ENCODE measurements at places on chromosomes 4 and X.

DNA sequence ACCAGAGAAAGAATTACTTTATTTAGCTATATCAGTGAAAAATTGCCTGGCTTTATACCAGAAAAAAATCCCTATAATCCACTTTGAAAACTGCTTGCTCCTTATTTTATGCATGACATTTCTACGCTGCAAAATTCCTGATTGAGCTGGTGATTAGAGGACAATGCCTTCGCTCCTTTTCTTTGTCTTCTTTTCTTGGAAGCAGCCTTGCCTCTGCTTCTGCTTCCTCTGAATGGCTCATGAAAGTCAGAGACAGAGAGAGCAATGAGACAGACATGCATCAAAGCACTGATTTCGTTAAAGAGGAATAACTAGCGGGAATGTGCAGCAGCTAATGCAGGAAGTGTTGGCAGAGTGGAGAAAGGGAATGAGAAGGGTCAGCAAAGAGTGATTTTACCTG, 294.3 kb upstream of the IGFBP7 start:
- DNase-seq: no peak

GRCh38 chr4:38119668-38120385, 159.6 kb downstream of the PTTG2 start:
- peak; percentile 70 for DNase-seq

GRCh38 chr4:70522626-70523025, 4.3 kb downstream of the AMTN start:
- no peak for DNase-seq

DNA sequence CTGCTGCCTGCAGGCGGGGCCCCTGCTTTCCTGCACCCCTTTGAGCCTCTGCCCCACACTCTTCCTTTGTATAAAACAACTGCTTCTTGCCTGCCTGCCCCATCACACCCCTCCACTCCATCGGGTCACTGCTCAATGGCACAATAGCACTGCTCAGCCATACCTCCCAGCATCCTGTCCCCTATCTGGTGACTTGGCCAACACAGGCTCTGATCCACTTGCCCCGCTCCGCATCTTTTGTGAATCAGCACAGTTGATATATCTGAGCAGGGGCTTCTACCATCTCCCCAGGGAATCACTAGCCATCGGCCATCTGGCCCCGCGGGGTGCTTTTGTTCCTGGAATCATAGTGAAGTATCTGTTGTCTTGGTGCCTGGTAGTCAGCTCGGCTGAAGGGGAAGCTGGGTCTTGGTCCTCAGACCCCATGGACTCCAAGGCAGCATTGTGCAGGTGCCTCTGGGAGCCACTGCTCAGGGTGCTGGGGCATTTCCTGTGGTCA, 45.3 kb downstream of the MAP7D3 start:
- DNase-seq: no peak

- no peak for DNase-seq
These were observed 473 bp upstream of the TKTL2 start for GRCh38 chr4:163474027-163474426.

DNA sequence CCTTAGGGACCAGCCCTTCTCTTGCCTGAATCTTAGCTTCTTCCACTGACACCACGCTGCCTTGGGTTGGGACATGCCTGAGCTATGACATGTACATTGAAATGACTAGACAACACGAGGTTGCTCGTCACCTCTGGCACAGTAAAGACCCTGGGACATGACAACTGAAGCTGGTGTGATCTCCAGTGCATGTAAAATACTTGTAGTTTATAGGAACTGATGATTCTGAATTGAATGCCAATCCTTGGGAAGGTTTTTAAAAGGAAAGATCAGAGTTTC, 100.7 kb upstream of the PGRMC2 start:
- DNase-seq: no peak

- DNase-seq: no peak
These were observed 24.6 kb upstream of the TBL1X start for GRCh38 chrX:9440116-9440844.

DNA sequence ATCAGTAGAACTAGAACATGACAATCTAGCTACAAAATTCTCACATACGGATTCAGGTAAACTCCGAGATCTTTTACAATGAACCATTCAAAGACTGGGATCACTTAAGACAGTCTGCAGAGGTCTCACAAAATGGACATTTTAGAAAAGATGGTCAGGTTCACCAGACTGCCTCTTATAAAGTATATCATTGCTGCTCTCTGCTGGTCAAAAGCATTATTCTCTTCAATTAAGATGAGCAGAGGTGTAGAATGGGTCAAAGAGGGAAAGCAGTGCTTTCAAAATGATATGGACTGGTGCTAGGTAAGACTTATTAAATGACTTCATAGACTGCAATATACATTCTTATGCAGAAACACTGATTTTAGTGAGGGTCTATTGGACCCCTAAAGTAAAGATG, 434.7 kb downstream of the PACRGL start:
- DNase-seq: no peak

GRCh38 chr4:74203467-74203866, 45.5 kb downstream of the MTHFD2L start:
- no peak for DNase-seq

GRCh38 chrX:134371133-134371532, 88.8 kb upstream of the HPRT1 start:
- no peak for DNase-seq

DNA sequence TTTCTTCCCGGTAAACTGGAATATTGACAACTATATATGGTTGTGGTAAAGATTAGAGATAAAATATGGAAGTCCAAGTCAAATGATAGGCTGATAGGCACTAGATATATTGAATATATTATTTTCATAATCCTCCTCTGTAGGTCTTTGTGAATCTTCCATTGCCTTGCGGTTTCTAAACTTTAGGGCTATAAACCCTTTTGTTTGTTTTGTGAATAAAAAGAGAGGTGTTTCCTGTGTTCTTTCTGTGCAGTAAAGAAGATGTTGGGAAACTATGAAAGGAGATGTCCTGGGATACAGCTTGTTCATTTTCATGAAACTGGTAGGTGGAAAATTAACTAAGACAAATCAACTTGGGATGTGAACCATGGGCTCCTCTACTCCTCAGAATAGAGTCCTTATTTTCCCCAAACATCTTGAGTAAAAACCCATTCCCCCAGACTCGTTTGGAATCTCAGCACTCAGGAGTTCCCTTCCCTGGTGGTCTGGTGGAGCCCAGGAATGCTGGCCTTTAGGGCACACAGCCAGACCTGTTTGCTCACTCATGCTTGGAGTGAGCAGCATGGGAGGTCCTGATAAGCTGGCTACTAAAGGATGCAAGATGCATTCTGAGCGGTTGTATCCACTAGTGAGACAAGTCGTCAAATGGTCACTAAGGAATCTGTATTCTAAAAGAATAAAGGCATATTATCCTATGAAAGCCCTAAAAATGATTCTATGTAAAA, 22.2 kb downstream of the PRDM8 start:
- no peak for DNase-seq

- DNase-seq: no peak
These were observed 190.2 kb downstream of the DCLK2 start for GRCh38 chr4:150268444-150268843.

DNA sequence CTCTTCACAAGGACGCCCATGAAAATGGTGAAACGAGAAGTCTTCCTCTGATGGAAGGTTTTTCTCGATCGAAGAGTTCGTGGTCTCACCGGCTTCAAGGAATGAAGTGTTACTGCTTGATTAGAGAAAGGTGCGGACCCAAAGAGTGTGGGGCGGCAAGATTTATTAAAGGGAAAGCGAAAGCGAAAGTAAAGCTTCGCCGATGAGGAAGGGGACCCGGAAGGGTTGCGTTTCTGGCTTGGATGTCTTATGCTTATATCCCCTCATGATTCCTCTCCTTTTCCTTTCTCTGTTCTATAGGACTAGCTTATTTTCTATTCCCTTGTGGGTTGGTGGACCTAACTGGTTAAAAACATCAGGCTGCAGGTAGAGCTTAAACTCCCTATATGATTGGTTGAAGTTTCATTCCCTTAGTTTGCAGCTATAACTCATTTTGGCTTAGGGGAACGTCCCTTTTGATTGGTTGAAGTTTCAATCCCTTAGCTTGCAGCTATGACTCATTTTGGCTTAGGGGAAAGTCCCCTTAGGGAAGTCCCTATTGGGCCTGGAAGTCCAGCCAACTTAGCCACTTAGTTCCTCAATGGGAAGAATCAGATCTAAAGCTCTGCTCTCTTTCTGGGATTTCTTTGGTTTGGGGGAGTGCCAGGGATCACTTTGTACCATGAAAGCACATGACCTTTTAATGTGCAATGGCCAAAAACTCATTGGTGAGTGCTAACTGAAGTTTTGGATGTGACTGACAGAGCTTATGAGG, 1025.0 kb upstream of the PCDH10 start:
- no peak for DNase-seq

GRCh38 chrX:63513825-63514568, 162.9 kb upstream of the SPIN4 start:
- DNase-seq: peak; percentile 57

GRCh38 chrX:141669689-141670088, 28.9 kb downstream of the SPANXD start:
- DNase-seq: no peak

- no peak for DNase-seq
These were observed 57.0 kb upstream of the PPP2R3B start for GRCh38 chrX:443536-444210.

- peak; percentile 62 for DNase-seq
These were observed 28.5 kb downstream of the EGFL6 start for GRCh38 chrX:13597874-13598273.

GRCh38 chrX:41472231-41472815, 25.2 kb downstream of the NYX start:
- DNase-seq: no peak

DNA sequence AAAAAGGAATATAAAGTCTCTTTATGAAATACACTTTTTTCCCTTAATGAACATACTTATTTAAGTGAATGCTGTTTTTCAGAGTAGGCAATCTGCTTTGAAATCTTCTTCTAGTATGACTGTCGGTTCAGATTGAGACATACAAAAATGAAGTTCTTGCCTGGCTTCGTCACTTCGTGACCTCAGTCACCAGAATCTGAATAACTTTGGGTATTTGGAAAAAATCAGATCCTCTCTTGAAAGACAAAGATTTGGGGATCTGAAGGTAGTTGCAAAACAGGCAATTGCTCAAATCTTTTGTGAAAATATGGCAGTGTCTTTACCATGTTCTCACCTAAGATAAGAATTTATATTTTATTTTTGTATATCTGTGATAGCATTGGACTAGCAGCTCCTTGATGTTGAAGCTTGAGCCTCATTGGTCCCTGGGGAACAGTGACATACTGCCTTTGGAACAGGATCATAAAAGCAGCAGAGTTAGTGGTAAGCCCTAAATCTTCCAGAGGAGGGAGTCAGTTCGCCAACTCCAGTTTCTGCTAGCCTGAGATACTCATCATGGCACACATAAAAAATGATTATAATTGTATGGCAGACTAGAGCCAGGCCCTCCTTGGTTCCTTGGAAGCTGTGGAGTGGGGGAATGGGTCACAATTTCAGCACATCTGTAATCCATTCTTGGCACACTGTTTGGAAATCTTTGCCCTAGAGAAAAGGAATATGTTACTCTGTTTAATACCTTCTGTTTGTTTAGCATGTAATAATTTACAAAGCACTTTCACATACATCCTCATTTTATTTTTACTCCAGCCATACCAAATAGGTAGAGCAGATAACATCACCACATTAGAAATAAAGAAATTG, 5.0 kb downstream of the ARFIP1 start:
- DNase-seq: no peak

DNA sequence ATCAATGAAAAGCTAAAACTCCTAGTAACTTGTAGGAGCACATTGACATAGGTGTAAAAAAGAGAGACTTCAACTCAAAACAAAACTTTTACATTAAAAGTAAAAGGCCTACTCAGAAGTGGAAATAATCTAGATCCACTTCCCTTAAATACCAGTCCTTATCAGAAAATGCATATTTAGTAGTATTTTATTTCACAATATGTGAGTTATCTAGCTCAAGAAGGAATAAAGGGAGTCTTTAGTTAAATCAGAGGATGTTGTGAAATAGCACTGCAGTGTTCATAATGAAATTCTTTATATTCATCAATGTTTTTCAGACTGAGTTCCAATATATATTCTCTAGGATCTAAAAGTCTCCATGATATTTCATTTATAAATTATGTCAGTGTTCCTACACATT, 715.0 kb downstream of the GRID2 start:
- no peak for DNase-seq

GRCh38 chrX:47272013-47272408, 39.2 kb downstream of the USP11 start:
- DNase-seq: no peak

GRCh38 chr4:187307131-187307530, 583.5 kb upstream of the FAT1 start:
- no peak for DNase-seq

DNA sequence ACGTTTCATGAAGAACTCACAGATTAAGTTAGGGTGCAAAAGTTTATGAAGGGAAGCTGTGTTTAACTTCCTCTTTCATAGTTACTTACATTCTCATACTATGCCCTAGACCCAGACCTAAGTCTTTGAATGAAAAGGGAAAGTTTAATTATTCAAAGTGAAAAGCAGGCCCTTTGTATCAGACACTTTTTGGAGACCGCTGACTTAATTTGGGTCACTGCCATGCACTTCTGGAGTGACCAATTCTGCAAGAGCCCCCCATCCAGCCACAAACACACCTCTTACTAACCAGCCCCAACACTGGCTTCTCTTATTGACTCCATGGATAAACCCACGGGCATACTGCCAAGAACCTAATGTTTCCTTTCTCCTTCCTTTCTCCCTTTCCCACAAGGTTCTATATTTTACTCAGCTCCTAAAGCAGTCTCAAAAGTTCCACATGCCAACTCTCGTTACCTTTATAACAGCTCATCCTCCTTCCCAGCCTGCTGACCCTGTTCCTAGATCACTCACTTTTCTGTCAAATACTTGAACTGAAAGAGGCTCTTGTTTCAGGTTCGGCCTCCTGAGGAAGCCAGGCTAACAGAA, 34.5 kb downstream of the ABCE1 start:
- DNase-seq: peak; percentile 24

GRCh38 chrX:68895778-68896177, 67.0 kb downstream of the EFNB1 start:
- peak; percentile 28 for DNase-seq

- no peak for DNase-seq
These were observed 50.7 kb downstream of the SCD5 start for GRCh38 chr4:82747686-82748575.

GRCh38 chr4:85067342-85067741, 100.9 kb upstream of the WDFY3 start:
- DNase-seq: no peak

GRCh38 chr4:109278594-109279031, 23.8 kb downstream of the COL25A1 start:
- DNase-seq: no peak

DNA sequence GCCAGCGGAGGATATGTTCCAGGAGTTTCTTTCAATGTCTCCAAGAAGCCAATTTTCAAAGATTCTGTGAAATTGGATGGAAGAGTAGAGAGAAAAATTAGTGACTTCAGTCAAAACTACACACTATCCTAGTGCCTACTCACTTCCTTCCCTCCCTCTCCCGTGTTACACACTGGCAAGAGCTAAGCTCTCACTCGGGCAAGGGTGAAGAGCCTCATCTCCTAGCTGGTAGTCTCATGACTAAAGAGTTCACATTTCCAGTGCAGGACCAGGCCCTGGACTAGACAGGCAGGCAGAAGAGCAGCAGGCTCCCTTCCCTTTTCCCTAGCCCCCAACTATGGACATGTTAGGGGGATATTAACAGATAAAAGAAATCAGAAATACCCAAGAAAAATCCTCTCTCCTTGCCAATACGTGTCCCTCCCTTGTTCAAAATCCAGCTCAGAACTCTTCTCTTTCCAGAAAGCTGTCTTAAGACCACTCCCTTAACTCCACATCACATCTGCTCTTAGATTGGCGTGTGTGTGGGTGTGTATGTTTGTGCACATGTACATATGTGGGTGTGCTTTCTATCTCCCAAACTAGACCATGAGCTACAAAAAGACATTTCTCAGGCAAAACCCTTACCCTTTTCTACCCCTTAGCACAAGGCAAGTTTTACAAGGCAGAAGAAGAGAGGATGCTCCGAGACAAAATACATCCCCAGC, 29.9 kb downstream of the ZDHHC9 start:
- DNase-seq: no peak

All from right hindlimb (tissue), 1 donor.